ENCODE measurements at places on chromosomes 2 and 18.

DNA sequence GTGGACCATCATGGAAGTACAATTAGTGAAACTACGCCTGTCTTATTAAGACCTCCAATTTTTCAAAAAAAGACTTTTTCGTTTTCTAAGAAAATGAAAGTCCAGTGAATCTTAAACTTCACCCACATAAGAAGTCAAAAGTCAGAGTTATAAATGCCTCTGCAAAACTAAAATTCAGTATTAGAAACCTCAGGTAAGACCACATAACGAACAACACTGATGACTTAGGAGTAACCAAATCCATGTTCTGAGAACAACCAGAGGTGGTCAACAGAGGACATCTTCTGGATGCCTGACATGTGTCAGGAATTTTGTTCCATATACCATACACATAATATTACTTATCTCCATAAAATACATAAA is 62.4 kb downstream of the RPL31 start:
- DNase-seq, result no peak

GRCh38 chr2:108910011-108910431 is 79.0 kb downstream of the EDAR start:
- DNase-seq, result no peak

DNA sequence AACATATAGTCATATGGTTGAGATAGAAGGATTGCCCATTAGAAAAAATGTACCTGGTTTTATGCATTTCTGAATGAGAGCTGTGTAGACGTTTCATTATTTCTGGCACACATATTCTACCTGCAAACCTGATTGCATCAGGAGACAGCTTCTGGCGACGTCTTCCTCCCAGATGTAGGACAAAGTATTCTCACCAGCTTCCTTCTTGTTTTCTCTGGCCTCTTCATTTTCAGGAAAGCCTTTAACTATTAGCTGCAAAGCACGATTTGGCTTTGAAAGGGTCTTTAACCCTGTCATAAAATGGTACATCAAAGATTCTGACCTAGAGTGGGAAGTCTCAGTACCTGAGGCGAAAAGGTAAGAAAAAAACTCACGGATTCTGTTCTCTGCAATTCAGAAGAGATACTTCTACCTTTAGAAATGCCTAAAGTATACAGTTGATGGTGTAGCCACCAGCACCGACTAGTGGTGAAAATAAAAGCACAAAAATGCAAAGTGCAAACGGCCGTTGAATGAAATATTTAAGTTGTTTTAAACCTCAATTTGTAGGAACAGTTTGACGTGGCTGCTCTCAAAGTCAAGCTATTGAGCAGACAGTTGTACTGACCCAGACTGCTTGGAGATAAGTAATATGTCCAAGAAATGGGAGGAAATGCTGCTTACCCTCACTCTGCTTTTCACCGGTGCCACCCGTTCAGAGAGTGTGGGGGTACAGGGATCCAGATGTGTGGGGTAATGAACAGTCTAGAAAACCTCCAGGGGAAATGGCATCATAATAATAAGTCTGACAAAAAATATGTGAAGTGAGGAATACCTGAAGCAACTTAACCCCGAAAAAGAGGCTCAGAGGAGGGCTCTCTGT is 20.2 kb downstream of the IL18RAP start:
- no peak for DNase-seq

DNA sequence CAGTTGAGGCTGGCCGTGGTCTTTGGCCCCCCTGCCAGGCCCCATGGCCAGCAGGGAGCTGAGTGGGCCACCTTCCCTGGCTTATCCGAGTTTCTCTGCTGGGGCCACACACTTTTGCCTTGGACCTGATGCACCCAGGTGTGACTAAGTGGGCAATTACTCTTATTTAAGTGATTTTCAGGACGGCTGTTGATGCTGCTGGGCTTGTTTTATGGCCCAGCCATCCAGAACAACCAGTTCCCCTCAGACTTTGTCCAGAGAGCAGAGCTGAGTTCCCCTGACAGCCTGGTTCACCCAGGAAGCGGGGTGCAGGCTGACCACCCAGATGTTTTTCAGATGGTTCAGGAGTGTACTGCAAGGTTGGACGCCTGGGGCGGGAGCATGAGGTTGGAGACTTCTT is 68.8 kb downstream of the GLI2 start:
- no peak for DNase-seq

DNA sequence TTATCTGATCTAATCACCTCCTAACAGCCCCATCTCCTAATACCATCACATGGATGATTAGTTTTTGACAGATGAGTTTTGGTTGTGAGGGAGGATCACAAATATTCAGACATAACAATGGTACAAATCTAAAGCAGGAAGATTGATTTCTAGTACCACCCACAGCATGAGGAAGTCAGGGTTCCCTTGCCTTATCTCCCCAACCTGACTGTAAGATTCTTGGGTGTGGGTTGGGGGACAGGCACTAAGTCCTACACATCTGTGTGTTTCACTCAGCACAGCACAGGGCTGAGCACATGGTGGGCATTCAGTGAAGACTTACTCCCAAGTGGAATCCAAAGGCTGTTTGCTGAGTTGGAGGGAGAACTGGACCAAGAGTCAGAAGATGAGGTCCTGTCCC is 93.8 kb upstream of the CXCR4 start:
- no peak for DNase-seq

- DNase-seq, result no peak
Measured at GRCh38 chr18:57533868-57534510, 52.5 kb downstream of the FECH start.

- DNase-seq, result no peak
Measured at GRCh38 chr2:41129988-41130387, 678.1 kb upstream of the SLC8A1 start.

- DNase-seq, result peak; percentile 74
Measured at GRCh38 chr18:55405893-55406406, 182.0 kb downstream of the TCF4 start.

GRCh38 chr2:146523196-146523595 is 1321.6 kb upstream of the ACVR2A start:
- DNase-seq, result no peak

- no peak for DNase-seq
Measured at GRCh38 chr2:239831861-239832489, 193.2 kb downstream of the NDUFA10 start.

- no peak for DNase-seq
Measured at GRCh38 chr18:50454387-50454988, 79.6 kb downstream of the SKA1 start.

GRCh38 chr18:58547864-58548263 is 81.0 kb downstream of the ALPK2 start:
- no peak for DNase-seq

GRCh38 chr18:49841236-49842217 is 28.2 kb upstream of the ACAA2 start:
- DNase-seq, result no peak

DNA sequence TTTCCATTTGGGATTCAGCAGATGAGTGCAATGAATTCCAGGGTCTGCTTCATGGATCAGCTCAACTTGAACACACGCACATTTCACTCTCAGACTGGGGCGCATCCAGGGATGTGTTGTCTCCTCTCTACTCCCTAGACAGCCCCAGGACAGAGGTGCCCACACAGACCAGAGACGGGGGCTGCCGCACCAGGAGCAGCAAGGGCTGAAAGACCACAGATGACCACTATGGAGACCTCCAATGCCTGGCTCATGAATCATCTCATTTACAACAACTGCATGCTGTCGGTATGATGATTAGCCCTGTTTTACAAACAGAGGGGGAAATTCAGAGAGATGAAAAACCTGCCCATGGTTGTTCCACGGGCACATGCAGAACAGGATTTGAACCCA is 63.1 kb downstream of the CYP26B1 start:
- no peak for DNase-seq

- DNase-seq, result no peak
Measured at GRCh38 chr2:157191186-157191585, 66.3 kb upstream of the GALNT5 start.

- no peak for DNase-seq
Measured at GRCh38 chr2:191352536-191352935, 107.3 kb downstream of the MYO1B start.

DNA sequence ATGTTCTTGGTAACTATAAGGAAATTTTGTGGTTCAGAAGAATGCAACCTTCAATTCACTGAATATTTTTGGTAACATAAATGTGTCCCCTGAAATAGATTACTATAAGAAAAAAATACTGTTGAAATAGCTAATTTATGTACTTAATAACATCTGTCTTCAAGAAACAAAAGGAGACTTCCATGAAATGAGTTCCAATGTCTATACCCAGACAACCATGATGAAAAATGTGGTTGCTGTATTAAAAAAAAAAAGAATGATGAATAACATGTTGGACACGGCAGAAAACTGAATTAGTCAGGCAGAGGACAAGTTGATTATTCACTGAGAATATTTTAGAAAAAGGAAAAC is 98.5 kb downstream of the TACR1 start:
- DNase-seq, result no peak

DNA sequence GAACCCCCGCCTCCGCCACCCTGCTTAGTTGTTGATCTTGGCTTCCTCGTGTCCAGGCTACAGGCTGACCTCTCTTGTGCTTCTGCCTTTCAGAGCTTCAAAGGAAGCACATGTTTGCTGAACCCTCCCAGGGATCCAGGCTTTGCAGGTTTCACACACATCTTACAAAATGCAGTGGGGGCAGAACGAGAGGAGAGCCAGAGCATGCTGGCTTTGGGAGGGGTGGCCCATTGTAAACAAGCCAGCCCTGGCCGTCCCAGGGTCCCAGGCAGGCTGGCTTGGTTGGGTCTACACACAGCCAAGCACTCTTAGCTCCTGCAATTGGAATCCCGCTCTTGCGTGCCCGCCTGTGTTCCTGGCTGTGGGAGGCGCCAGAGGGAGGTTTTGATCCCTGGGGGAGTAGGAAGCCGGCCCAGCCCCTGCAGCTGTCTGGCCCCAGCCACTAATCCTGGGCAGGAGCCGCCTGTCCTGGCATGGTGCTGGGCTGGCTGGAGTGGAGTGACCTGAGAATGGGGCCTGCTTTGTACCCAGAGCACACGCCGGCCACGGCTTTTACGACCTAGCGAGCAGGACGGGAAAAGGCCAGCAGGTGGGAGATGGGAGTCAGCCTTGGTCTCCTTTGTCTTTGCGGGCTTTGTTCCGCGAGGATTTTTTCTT is 53.9 kb downstream of the SH3BP4 start:
- peak; percentile 78 for DNase-seq

DNA sequence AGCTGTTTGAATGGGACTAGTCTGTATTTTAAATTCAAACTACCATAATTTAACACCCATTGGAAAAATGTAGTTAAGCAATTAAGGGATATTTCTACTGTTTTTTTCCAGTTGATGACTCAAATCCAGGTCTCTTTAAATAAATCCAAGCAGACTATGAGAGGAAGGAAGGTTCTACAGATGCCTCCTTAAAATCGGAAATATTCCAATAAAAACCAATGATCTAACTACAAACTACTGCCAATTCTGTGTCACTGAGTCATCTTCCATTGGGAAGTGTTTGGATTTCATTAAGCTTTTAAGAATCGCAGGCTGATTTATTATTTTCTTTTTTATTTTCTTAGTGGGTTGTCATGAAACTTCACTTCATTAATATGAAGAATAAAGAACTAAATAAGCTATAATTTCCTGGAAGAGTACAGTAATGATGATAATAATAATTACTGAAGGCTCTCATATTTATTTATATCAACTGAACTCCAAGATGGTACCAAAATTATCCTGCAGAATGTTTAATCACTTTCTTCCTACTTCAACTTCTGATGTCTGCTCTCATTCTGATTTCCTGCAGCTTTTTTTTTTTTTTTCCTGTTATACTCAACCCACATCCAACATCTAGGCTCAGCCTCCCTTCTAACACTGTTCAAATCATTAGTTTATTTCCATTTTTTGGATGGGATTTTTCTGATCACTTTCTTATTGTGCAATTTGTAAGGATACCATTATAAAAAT is 166.3 kb upstream of the FN1 start:
- no peak for DNase-seq

GRCh38 chr2:120441744-120442471 is 96.0 kb downstream of the INHBB start:
- DNase-seq, result peak; percentile 73

- DNase-seq, result no peak
Measured at GRCh38 chr2:106062627-106063026, 131.5 kb downstream of the UXS1 start.
